DND-41 (cell line): ENCODE measurements at places on chromosomes 3 and 15.

- no peak for DNase-seq
Measured at GRCh38 chr3:34022147-34022546, 223.7 kb downstream of the PDCD6IP start.

DNA sequence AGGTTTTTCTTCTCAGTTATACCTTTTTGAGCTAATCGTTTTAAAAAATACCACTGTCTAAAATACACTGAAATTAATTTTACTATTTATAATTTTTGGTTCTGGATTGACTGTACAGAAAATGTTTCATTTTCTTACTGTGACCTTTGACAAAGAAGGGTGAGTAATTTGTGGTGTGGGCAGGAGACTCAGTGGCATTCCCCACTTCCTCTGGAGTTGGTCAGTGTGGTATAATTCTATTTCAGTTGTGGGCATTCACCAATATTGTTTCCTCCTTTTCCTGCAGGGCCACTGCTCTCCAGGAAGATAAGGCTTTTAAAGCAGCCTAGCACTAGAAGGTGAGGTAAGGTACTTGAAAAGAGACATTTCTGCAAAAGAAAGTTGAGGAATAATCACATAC lies 6.5 kb downstream of the DAG1 start:
- DNase-seq = no peak

DNA sequence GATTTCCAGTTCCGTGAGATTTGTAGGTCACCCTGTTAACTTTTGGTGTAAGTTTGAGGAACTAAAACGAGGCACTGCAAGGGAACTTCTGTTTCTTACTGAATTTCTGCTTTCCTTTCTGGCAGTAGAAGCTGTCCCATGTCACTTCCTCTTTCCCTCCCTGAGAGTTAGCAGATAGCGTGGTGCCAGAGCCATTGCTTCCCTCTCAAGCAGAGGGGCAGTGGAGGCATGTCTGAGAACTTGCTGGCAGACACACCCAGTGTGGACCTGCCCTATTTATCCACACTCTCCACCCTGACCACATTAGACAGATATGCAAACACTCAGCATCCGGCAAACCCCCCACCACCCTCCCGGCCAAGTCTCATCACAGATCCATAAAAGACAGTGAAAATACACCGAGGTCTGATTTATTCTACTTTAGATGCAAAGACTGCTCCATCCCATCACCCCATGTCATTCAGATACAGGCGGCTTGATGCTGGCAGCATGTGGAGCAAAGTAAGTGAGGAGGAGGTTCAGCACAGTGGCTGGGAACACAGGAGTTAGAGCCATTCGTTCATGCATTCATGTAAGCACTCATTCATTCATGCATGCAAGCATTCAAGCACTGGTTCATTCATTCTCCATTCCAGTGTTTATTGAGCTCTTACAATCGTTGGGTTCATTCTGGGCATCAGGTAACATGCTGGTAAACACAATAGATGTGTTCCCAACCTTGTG lies 324.7 kb downstream of the SHQ1 start:
- no peak for DNase-seq

DNA sequence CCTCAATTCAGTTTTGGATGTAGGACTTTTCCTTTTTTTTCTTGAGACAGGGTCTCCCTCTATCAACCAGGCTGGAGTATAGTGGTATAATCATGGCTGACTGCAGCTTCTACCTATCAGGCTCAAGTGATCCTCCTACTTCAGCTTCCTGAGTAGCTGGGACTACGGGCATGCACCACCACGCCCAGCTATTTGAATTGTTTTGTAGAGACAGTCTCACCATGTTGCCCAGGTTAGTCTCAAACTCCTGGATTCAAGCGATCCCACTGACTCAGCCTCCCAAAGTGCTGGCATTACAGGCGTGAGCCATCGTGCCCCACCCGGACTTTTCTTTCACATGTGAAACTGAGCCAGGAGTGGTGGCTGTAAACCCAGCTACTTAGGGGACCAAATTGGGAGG lies 3.5 kb downstream of the RNU5B-1 start:
- DNase-seq = no peak

GRCh38 chr3:173943264-173943663 lies 545.7 kb downstream of the NLGN1 start:
- DNase-seq = no peak

DNA sequence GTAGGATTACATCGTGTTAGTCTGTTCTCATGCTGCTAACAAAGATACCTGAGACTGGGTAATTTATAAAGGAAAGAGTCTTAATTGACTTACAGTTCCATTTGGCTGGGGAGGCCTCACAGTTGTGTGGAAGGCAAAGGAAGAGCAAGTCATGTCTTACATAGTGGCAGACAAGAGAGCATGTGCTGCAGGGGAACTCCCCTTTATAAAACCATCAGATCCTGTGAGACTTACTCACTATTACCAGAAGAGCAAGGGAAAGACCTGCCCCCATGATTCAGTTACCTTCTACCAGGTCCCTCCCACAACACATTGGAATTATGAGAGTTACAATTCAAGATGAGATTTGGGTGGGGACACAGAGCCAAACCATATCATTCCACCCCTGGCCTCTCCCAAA lies 3.4 kb downstream of the SLC25A26 start:
- DNase-seq = no peak

GRCh38 chr15:100502651-100503050 lies 26.1 kb downstream of the CERS3 start:
- no peak for DNase-seq
